ENCODE measurements at places on chromosomes 13 and 19.

DNA sequence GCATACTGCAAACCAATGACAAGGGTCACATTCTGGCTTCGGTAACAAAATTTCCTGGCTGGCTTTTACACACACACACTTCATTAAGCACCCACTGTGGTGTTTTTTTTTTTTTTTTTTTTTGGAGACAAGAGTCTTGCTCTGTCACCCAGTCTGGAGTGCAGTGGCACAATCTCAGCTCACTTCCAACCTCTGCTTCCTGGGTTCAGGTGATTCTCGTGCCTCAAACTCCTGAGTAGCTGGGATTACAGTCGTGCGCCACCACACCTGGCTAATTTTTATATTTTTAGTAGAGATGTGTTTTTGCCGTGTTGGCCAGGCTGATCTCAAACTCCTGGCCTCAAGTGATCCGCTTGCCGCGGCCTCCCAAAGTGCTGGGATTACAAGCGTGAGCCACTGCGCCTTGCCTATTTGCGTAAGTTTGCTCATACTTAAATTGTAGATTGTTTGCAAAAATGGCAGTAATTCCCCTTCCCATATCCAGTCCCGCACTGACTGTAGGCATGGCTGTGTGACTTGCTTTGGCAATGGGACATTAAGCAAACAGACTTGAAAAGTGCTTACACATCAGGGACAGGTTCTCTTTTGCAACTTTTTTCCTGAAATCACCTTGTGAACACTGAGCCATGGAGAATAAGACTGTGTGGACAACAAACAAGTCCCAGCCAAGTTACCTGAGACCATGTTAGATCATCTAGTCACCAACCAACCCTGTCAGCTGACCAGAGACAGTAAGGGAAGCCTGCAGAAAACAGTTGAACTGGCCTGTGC is 42.1 kb upstream of the EBPL start:
- DNase-seq: peak; percentile 40

DNA sequence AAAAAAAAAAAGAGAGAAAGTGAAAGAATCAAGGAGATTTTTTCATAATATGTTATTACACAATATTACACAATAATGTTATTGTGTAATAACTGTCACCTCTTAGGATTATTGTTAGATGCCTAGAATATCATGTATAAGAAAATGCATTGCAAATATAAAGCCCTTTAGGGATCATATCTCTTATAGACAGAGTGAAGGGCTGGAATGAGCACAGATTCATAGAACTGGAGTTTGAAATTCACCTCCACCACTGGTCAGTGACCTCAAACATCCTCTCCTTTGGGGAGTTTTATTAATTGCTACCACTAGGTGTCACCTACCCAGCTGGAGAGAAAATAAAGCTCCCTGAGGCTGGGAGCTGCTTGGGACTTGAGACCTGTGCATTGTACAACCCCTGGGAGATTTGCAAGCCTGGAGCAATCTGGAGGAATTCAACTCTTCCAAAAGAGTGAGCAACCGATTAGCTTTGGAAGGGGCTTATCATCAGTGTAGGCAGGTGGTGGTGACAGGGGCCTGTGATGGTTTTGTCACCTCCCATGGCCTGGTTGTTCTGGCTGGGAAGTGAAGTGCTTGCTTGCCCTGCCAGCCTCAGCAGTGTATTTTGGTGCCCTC is 30.3 kb upstream of the FRY start:
- DNase-seq: peak; percentile 32

GRCh38 chr19:55907286-55907685 is 24.9 kb downstream of the NLRP13 start:
- no peak for DNase-seq

DNA sequence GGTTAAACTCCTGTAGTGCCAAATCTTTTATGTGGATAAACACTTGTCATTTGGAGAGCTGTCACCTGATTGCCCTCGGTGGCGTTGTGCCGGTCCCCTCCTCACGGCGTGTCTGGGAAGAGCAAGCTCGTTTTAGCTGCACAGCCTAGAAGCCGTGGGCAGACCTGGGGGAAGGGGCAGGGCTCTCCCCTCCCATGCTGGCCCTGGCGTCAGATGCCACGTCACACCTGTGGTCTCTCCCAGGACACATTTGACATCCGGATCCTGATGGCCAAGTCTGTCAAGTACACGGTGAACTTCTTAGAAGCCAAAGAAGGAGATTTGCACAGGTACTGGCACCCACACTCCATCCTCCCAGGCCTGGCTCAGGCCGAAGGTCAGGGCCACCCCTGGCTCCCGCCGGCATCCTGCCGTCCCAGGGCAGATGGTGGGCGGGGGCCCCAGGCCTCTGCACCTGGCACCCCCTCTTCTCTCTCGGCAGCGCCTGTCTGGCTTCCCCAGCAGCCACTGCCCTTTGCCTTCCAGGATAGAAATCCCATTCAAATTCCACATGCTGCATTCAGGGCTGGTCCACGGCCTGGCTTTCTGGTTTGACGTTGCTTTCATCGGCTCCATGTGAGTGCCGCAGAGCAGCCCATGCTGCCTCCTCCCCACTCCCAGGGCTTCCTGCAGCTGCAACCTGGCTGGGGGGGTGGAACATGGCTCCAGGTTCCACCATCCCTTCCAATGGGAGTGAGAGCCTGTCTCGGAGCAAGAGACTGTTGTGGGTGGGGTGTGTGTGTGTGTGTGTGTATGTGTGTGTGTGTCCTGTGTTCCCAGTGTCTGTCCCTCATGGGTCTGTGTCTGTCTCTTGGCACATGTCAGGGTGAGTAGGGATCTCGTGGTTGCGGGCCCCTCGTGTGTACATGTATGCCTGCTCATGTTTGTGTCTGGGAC is 8.8 kb downstream of the YIPF2 start:
- no peak for DNase-seq
